ENCODE measurements at places on chromosomes 2 and 18.

DNA sequence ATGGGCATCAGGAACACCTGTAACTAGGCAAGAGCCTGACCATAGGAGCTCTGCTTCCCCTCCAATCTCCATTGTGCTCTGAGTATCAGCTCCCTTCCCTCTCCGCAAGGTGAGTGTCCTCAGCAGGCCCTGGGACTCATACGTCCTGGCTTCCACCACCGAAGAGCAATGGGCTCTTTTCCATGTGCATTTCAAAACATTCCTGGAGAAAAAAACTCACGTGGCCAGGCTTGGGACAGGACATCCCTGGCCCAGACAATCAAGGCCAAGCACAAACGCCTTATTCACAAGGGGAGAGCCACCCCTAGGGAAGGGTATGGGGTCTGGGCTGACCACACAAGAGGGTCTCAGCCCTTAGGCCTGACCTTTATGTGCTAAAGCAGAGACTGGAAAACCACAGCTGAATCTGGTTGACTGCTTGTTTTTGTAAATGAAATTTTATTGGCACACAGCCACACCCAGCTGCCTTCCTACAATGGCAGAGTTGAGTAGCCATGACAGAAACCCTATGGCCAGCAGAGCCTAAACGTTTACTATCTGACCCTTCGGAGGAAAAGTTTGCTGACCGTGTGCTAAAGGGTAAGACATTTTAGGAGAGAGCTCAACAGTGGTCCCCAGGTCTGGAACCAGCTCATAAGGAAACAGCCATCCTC lies 175.7 kb upstream of the ARL4C start:
- no peak for DNase-seq

- DNase-seq, result no peak
These were observed 162.9 kb upstream of the KYNU start for GRCh38 chr2:142714600-142714999.

DNA sequence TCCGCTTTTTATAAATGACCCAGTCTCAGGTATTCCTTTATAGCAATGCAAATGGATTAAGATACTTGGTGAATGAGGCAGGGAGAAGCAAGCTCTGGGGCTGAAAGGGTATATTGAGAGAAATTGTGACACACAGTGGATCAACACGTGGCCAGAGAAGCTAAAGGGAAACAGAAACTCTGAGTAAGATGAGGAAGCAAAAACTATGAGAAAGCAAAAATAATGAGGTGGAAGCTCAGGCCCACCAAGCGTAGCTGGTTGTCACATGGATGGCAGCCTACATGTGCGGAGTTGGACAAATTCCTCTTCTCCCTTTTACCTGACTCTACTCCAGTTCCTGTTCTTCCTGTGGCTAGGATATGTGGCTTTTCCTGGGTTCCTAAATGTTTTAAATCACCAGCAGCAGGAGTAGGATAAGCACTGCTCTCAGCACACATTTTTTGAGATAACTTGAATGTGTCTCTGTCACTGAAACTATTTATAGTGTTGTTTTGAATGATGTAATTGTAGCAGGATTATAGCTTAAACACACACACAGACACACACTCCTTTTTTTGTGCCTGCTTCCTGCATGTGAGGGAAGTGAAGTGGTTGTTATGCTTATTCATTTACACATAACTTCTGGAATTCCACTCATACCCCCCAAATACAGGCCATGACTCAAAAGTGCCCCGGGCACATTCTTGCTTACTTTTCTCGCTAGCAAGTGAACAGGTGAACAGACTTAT lies 30.1 kb upstream of the EPC2 start:
- DNase-seq, result no peak

- DNase-seq, result no peak
These were observed 85.3 kb upstream of the KLF7 start for GRCh38 chr2:207251022-207251421.

DNA sequence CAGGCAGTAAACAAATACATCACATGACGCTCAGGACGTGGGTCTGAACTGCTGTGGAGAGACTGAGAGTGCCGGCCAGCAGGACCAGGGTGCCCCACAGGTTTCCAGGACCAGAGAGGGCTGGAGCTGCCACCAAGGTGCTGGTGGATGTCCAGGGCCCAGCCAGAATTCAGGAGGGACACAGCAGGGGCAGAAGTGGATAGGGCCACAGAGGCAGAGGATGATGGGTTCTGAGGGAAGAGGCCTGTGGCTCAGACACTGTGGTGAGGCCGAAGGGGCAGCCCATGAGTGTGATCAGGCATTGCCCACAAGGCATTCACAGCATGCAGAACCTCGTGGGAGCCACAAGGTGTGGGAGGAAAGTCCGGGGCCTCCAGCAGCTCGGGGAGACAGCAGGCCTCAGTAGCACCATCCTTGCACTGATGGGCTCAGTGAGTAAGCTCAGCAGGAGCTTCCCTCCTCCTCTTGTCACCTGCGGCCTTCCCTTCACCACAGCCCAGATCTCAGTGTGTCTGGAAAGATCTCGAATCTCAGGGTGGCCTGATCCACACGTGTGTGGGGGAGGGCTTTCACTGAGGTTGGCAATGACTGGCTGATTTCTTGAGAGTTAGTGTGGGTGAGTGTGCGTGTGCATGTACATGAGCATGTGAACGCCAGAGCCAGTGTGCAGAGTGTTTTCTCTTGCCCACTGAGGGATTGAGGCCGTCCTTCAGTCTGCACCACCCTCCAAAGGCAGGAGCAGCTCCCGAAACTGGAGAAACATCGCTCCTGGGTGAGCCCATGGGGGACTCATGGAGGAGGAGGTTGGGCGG lies 181.8 kb upstream of the RAB6C start:
- no peak for DNase-seq

DNA sequence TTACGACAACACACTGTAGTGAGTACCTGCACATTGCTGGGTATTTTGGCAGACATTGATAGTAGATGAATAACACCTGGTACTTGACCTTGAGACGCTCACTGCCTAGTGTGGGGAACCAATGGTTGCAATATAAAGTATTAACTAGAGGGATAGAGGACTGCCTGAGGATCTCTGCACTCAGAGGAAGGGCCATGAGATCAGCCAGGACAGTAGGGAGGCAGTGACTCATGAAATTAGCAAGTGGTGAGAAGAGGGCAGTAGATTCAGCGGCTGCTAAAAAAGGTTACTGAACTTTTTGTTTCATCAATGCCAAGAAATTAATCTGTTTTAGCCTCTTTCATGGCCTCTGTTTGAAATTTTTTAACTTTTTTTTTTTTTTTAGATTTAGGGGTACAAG lies 250.8 kb upstream of the TCF4 start:
- no peak for DNase-seq

- DNase-seq, result no peak
These were observed 1304.5 kb upstream of the ZEB2 start for GRCh38 chr2:145824384-145824783.

GRCh38 chr2:216082117-216082711 lies 495 bp downstream of the TMEM169 start:
- DNase-seq, result no peak

GRCh38 chr18:3689091-3689490 lies 239.1 kb downstream of the TGIF1 start:
- DNase-seq, result no peak

GRCh38 chr2:60794271-60794863 lies 38.3 kb downstream of the PAPOLG start:
- DNase-seq, result no peak

GRCh38 chr18:12658426-12659138 lies 675 bp upstream of the SPIRE1 start:
- no peak for DNase-seq

DNA sequence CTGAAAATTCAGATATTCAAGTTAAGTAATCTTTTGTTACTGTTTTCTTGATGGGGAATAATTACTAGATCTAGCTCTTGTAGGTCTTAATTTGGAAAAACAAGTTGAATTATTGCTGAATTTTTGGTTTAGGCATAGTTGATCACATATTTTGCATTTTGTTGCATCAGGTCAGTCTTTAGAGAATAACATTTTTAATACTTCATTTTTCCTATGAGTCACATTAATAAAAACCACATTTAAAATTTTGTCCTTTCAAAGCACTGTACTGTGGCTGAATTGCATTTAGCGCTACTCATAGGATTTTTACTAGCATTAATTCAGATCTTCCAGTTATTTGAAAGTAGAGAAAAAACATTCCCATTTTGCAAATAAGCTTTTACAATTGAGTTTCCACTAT lies 23.2 kb downstream of the MAP4K4 start:
- DNase-seq, result no peak

DNA sequence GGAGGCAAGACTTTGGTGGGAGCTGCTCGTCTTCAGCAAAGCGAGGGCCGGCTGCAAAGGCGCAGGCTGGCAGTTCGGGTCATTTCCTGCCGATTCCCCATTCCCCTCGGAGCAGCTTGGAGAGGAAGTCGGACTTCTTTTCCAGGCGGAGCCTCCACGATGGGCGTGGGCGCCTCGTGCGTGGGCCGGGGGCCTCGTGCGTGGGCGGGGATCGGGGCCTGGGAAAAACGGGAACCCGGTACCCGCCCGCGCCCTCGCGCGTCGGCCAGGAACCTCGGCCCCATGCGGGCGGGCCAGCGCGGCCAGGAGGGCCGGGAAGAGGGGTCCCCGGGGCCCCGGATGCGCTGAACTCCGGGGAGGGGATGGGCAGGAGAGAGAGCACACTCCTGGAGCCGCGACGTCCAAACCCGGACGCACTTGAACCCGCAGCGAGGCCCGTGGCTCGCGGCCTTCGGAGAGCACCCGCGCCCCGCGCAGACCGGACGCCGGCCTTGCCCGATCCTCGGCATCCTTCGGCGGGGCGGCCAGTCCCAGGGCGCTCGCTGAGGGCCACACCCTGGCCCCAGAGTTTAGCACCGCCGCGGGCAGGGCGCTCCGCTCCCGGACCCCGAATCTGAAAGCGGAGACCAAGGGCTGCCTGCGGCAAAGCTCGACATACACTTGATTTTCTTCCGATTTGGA lies 368.4 kb downstream of the MTX2 start:
- DNase-seq, result peak; percentile 51

DNA sequence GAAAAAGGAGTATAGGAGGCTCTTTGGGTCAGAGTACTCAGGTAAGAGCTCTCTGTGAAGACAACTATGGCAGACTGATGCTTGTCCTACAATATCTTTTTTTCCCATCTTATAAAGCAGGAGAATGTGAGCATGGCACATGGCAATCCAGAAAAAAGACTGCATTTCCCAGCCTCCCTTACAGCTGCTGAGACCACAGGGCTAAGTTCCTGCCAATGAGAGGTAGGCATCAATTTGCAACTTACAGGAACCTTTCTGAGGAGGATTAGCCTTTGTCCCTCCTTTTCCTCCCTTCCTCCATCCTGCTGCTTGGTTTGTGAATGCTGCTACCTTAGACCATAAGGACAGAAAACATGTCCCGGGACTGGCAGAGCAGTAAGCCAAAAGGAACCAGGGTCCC lies 37.8 kb upstream of the ST8SIA5 start:
- no peak for DNase-seq

DNA sequence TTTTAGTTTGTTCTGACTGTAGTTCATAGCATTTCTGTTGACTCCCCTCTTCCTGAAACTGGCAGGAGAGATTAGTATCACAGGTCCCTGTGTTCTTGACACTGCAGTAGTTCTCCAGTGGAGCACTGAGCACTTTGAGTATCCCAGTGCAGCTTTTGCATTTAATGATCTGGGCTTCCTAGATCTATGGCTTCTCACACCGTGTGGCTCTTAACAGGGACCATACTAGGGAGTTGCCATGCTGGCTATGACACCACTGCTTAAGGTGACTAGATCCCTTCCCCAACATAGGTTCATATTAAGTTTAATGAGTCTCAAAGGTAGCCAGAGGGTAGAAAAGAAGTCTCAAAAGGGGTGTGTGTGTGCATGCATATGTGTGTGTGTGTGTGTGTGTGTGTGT lies 6.2 kb upstream of the MSTN start:
- DNase-seq, result no peak

- DNase-seq, result no peak
These were observed 141.0 kb downstream of the UXS1 start for GRCh38 chr2:106053116-106053515.

- no peak for DNase-seq
These were observed 23.5 kb downstream of the GPR35 start for GRCh38 chr2:240648650-240649275.

DNA sequence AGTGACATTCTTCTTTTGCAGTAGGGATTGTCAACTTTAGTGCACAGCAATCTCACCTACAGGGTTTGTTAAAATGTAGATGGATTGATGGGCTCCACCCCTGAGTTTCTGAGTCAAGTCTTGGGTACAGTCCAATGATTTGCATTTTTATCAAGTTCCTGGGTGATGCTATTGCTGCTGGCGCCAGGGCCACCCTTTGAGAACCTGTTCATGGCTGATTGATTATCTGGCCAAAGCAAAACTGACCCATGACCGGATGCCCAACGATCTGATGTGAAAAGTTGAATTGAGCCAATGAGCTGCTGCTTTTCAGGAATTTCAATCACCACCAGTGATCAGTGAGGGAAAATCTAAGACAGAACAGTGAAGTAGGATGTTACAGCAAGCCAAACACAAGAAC lies 675.3 kb downstream of the TMEM182 start:
- DNase-seq, result no peak

DNA sequence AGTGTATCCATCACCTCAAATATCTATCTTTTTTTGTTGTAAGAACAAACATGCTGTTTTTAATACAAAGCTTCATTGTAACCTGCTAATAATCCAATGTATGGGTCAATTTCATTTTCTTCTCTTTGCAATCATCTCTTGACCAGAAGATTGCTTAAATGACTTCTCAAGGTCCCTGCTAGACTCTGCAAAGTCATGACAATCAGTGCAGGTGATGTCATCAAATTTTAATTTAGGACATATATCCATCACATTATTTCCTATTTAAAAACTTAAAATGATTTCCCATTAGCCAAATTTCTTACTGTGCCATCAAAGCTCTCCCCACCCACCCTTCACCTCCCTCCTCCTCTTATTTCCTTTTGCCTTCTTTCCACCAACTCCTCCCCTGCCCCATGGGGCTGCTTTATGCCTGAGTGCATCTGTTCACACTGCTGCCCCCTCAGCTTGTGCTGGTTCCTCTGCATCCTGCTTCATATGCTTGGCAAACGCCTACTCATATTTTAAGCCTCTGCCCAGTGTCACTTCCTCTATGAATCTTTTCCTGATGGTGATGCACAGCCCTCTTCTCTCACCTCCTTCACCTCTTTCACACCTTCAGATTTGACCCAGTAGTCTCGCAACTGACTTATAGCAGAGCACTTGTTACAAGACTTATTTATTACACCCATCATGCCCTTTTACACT lies 20.3 kb downstream of the PLEK start:
- DNase-seq, result no peak

GRCh38 chr18:70636991-70637390 lies 348.1 kb downstream of the SOCS6 start:
- DNase-seq, result no peak

GRCh38 chr2:164873210-164873908 lies 31.7 kb upstream of the COBLL1 start:
- DNase-seq, result no peak

DNA sequence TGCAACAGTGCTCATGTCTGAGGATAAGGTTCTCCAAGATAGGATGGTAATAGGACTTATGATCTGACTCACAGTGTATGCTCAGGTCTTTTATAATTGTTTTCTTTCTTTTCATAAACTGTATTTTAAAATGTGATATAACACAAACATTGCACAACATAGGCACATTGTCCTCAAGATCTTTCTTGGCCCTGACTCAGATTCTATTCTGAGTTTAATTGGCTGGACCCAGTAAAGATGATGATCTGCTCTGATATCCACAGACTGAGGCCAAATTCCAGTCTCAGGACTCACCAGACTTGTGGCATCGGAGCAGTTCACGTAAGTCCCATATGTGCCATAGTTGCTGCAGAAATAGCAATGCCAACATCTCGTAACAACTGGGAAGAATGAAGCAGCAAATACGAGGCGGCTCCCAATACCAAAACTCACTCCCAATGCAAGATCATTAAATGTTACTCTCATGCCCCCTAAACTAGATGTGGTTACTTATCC lies 448.9 kb upstream of the SLC14A2 start:
- DNase-seq, result no peak

- DNase-seq, result no peak
These were observed 295.8 kb downstream of the SP3 start for GRCh38 chr2:173669271-173669853.
